ENCODE measurements at places on chromosomes 4 and X.

DNA sequence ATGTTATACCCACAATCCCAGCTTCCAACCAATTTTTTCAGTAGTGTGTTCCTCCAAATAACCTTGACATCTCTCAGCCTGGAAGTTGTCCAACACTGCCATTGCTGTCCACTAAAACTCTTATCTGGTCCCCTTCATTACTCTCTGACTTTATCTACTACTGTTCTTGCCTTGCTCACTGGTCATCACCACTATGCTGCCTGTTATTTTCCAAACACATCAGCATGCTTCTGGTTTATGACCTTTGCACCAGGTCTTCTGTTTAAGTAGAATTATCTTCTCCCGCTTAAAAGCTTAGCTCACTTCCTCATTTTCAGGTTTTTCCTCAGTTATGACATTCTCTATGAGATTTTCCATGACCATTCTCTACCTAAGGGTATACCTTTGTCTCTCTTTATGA is 5.5 kb downstream of the ELMOD2 start:
- DNase-seq, result no peak

- DNase-seq, result no peak
Observed at GRCh38 chr4:118772081-118772766, 63.7 kb downstream of the SEC24D start.

GRCh38 chrX:41556958-41557357 is 109.8 kb downstream of the NYX start:
- DNase-seq, result no peak

DNA sequence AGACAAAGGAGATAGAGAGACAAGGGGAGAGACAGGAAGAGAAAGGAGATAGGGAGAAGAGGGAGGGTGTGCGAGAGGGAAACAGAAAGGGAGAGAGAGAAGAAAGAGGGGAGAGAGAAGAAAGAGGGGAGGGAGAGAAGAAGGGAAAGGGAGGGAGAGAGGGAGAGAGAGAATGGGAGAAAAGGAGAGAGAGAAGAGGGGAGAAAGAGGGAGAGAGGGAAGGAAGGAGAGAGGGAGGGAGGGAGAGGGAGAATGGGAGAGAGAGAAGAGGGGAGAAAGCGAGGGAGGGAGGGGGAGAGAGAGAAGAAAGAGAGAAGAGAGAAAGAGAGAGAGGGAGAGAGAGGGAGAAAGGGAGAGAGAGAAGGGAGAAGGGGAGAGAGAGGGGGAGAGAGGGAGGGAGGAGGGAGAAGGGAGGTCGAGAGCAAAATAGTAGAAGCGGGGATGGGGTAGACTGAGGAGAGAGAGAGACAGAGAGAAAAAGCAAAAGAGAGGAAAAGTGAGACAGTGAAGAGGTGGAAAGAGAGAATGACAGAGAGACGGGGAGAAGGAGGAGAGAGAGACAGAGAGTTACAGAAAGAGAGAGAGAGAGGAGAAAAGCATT is 218.2 kb downstream of the DHRSX start:
- no peak for DNase-seq

DNA sequence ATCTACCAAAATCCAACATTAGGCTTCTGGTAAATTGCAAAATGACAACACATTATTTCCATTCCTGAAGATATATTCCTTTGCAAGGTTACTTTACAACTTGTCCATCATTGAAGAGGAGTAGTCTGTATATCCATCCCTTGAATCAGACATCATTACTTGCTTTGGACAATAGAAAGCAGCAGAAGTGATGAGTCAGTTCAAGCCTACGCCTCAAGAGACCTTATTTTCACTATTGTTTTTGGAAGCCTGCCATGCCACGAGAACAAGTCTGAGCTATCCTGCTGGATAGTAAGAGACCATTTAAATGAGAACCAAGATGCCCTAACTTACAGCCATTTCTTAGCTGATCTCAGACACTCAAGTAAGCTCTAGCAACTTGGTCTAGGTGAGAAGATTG is 246.0 kb upstream of the HHIP start:
- DNase-seq, result no peak

GRCh38 chrX:114930227-114930626 is 87.2 kb downstream of the IL13RA2 start:
- no peak for DNase-seq

DNA sequence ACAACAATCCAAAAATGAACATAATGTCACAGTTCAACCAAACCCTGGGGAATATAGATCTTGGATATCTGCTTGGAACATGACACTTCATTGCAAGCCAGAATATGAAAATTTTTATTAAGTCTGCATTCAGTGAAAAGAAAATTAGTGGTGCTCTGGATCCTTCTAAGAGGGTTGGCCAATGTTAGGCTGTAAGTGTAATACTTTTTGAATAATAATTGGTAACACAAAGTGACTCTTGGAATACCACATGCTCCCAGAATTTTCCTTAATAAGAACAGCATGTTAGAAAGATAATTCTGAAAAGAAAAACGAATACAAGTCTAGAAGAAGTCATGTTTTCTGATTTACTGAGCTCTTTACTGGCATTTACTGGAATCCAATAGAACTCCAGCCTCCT is 175.8 kb downstream of the RASL11B start:
- no peak for DNase-seq

GRCh38 chrX:85988353-85988752 is 59.0 kb downstream of the CHM start:
- no peak for DNase-seq

- DNase-seq, result no peak
Observed at GRCh38 chr4:171221181-171221580, 592.0 kb upstream of the GALNTL6 start.

GRCh38 chr4:107153956-107154355 is 117.8 kb upstream of the DKK2 start:
- no peak for DNase-seq

GRCh38 chr4:24497221-24497620 is 87.1 kb downstream of the DHX15 start:
- no peak for DNase-seq
